ENCODE measurements at places on chromosomes 13 and 19.

DNA sequence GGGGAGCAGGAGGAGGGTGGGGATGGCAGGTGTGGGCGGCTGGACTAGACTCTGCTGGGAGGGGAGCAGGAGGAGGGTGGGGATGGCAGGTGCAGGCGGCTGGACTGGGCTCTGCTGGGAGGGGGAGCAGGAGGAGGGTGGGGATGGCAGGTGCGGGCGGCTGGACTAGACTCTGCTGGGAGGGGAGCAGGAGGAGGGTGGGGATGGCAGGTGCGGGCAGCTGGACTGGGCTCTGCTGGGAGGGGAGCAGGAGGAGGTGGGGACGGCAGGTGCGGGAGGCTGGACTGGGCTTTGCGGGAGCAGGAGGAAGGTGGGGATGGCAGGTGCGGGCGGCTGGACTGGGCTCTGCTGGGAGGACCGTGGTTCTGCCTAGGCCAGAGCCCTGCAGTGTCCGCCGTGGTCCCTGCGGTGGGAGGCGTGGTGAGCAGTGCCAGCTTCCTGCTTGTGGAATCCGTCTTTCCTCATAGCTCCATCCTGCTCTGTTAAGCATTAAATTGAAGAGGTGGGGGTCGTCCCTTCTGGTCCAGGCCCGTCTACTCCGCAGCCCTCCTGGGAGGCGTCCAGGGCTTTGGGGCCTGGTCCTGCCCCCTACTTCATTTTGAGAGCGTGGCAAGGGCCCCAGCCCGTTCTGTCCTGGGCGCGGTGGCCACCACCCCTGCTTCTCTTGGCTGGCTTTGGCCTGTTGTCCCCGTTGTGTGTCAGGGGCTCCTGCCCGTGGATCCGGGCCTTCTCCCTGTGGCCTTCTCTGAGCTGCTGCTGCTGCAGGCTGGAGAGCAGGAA, 4.7 kb downstream of the SPPL2B start:
- no peak for DNase-seq

- DNase-seq: no peak
These were observed 793.9 kb upstream of the PCDH20 start for GRCh38 chr13:62209529-62209928.

DNA sequence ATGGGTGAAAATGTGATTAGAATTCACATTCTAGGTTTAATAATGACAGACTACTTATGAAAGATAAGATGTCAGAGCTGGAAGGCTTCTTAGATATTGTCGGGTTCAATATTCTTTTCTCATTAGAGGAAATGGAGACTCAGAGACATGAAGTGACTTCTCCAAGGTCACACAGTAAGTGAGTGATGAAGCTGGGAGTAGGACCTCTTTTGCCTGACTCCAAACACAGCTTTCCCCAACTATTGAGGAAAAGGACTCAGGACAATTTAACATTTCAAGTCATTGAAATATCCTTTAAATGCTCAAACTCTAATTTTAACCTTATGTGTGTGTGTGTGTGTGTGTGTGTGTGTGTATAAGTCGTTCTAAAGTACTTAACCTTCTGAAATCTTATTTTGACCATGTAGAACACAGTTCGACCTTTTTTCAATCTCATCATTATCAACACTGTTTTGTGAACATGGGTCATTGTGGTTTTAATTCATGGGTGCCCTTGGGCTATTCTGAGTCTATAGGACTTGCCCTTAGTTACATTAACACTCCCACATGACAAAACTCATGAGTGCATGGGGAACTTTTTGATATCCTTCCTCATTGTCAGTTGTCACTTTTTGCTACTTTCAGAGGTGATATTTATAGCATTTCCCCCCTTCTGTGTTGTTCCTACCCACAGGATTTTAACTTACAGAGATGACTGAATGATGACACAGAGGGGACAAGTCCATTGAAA, 53.0 kb downstream of the LRCH1 start:
- DNase-seq: no peak

DNA sequence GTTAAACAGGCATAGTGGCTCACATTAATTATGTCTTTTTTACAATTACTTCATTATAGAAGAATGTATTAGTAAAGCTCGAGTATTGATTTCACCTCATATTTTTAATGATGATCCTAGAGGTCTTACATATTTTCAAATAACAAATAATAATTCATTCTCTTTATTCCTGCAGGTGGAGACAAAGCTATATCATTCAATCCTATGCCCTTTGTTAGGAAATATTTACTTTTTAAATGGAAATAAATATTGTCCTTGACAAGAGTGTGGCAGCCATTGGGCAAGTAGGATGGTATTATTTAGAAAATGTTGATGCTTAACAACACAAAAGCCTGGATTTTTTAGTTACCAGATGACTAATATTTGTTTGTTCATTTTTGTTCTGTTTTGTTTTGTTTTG, 127.6 kb downstream of the COG6 start:
- DNase-seq: no peak

GRCh38 chr13:103908911-103909310, 842.7 kb upstream of the SLC10A2 start:
- no peak for DNase-seq

DNA sequence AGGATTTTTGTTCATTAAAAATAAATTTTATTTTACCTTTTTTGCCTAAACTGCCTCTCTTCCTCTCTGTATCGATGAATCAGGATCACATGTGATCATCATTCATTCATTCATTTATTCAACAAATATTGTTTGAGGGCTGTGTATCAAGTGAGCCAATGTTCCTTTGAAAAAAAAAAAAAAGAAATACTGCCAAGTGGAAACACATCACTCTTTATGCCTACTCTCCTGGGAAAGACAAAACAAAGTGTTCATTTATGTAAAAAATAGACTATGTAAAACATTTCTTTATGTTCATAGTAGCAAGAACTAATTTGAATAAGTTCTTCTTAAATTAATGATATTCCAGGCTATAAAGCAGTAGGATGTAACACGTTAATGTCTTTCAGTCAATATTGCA, 233.1 kb downstream of the POSTN start:
- DNase-seq: no peak

DNA sequence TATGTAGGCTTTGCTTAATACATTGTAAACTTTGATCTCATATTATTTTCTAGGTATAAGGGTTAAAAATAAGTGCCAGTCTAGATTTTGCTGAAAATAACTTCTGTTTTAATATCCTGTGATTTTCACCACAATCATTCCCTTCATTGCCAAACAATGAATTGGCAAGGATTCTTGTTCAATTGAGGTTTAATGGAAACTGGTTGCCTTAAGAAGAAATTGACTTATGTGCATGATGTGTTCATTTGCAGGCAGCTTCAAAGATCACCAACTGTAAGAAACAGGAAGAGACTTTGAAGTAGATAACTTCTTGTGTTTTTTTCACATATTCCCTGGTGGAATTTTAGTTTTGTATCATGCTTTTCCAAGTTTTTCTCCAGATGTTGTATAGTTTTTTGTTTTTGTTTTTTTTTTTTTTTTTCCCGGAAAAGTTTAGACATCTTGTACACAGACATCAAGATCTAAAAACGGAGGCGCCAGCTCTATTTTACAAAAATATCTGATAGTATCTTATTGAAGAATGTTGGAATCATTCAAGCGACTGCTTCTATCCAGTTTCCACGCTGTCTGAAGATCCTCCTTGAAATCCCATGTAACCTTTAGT, 108.3 kb downstream of the POSTN start:
- peak; percentile 14 for DNase-seq

GRCh38 chr19:48989701-48990291, 3.3 kb downstream of the GYS1 start:
- DNase-seq: no peak

DNA sequence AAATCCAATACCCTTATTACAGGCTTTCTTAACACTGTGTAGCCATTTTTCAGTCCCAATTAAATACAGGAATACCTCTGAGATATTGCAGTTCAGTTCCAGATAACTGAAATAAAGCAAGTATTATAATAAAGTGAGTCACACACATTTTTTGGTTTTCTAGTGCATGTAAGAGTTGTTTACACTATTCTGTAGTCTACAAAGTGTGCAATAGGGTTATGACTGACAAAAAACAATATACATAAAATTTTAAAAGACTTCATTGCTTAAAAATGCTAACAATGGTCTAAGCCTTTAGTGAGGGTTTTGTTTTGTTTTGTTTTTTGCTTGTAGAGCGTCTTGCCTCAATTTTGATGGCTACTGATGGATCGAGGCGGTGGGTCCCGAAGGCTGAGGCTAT, 434.4 kb upstream of the NBEA start:
- no peak for DNase-seq

GRCh38 chr13:36998624-36999041, 507 bp downstream of the ALG5 start:
- no peak for DNase-seq

- DNase-seq: no peak
These were observed 9.6 kb downstream of the SH3GL1 start for GRCh38 chr19:4390567-4391305.

DNA sequence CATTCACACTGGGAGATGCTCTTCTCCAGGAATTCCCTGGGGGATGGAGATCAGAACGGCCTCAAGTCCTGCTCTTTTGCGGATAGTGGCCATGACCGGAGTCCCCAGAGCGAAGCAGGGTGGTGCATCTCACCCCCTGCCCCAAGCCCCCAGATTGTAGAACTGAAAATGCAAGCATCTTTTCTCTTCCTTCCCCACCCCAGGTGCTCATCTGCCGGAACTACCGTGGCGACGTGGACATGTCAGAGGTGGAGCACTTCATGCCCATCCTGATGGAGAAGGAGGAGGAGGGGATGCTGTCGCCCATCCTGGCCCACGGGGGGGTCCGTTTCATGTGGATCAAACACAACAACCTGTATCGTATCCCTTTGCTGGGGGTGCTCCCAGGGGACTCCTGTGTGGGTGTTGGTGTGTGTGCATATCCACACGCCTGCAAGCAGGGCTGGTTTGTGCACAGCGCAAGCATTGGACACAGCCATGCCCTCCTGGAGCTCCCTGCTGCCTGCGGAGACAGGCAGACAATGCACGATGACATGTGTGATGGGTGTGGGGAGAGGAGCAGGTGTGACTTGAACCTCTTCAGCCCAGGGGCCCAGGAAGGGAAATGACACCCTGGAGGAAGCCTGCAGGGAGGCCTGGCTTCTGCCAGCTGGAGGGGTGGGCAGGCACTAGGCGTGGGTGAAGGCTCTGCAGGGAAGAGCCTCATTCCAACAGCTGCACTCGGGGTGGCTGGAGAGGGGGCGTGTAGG, 5.7 kb downstream of the AP1M1 start:
- DNase-seq: no peak

DNA sequence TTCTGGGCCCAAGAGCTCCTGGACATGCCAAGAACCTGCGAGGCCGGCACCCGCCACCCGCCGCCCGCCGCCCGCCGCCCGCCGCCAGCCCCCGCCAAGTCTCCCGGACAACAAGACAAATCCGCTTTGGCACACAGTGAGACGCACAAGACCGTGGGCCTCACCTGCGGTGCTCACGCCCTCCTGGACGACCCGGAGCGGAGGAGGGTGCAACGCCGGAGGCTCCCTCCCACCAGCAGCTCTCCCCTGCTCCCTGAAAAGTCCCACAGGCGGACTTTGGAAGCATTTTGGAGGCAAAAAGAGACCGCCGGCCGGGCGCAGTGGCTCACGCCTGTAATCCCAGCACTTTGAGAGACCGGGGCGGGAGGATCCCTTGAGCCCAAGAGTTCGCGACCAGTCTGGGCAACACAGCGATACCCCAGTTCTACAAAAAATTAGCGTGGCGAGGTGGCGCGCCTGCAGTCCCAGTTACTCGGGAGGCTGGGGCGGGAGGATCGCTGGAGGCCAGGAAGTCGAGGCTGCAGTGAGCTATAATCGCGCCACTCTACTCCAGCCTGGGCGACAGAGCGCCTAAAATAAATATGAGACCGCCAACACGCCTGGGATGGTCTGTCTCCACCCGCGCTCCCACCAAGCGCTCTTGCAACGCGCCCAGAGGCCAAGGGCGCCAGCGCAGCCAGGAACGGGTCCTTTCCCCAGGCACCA, 783 bp downstream of the RHPN2 start:
- no peak for DNase-seq

DNA sequence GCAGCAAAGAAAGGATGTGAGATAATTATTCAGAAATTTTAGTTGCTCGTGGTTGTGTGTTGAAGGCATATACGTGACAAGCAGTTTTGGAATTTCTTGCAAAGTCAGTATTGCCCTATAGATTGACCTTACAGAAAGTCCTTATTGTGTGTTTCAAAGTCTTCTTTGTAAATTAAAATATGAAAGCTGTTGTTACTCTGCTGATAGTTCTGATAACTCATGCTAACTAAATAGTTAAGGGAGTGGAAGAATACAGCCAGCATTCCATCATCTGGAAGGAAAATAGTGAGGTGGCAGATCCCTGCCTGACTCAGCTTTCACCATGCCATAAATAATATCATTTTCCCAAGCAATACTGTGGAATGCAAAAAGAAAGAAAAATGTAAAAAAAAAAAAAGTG, 27.2 kb downstream of the WASF3 start:
- DNase-seq: peak; percentile 85

DNA sequence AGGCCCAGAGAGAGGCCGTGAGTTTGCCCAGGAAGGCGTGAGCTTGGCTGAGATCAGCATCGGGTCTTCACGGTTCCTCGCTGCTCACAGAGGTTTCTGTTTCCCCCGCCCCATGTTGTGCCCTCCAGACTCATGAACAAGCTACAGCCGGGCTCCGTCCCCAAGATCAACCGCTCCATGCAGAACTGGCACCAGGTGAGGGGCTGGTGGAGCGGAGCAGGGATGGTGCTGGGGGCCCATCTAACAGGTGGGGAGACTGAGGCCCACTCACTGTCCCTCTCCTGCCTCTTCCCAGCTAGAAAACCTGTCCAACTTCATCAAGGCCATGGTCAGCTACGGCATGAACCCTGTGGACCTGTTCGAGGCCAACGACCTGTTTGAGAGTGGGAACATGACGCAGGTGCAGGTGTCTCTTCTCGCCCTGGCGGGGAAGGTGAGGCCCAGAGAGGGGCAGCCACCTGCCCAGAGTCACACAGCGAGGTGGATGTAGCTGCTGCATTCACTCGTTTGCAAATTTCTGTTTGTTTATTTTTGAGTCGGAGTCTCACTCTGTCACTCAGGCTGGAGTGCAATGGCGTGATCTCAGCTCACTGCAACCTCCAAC, 6.0 kb downstream of the CNN2 start:
- no peak for DNase-seq

DNA sequence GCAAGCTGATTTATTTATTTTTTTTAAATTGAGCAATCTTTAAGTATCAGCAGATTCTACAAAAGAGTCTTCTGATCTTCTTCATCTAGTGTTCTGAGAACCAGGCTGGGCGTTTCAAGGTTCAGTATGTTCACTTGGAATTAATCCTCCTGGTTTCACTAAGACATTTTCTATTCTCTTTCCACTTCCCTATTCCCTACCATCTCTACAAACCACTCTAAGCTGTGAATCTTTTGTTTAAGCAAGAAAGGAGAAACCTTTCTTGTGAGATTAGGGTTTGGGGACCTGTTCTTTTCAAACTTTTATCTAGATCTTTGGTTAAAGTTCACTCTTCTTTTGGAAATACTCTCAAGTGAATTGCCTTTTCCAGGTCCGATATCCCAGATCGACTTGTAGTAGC, 59.3 kb downstream of the URI1 start:
- no peak for DNase-seq

DNA sequence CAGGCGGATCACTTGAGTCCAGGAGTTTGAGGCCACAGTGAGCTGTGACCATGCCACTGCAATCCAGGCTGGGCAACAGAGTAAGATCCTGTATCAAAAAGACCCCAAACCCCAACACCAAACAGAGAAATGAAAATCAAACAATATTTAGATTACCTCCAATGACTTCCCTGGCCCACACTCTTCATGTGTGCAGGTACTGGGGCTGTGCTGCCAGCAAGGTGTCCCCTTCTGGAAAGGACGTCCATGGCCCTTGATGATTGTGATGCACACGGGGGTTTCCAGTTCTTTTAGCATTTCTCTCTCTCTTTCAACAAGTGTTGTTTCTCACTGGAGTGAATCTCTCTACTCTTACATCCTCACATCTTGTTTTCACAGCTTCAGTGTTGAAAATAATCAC, 23.7 kb upstream of the LGALS14 start:
- no peak for DNase-seq

GRCh38 chr13:75173457-75174356, 308.3 kb downstream of the TBC1D4 start:
- no peak for DNase-seq

Measured in IMR-90 (cell line).